Lung (tissue), 17 donors: ENCODE measurements at places on chromosomes 13 and 19. TPM values are rescaled to one million over a fixed set of nuclear protein-coding genes. Genes with fewer than 3 reads are reported as not detected.

- peaks cover 3% of the 10 kb centered on the region for H3K4me1 ChIP-seq
- peaks cover 10% of the 10 kb centered on the region for H3K36me3 ChIP-seq
- no peak overlapping the region for H3K27ac ChIP-seq
- H3K4me3 ChIP-seq = no peak overlapping the region
Observed at GRCh38 chr19:55301459-55302317, 17.9 kb downstream of the BRSK1 start.

DNA sequence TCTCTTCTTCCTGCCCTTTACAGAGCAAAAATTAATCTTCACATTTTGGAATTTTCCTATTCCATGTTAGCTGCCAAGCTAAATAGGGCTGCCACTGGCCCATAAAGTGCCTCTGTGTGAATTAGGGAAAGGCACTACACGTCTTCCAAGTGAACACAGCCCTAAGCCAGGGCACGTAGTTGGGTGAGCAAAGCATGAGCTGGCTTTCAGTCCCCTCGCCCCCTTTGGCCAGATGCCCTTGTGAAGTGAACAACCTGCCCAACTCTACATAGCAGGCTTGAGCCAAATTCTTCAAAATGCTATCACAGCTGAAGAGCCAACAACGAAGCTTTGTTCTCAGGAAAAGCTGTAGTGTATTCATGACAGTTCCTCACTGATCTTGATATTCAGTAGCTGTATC, 213.1 kb downstream of the OXGR1 start:
- no peaks in the 10 kb centered on the region for H3K4me1 ChIP-seq
- H3K4me3 ChIP-seq = no peak overlapping the region
- no peaks in the 10 kb centered on the region for H3K27me3 ChIP-seq
- H3K27ac ChIP-seq = no peak overlapping the region

- peak overlapping the region; percentile 82 for H3K27ac ChIP-seq
- peak; percentile 99 for DNase-seq
- H3K4me3 ChIP-seq = no peak overlapping the region
- peaks cover 12% of the 10 kb centered on the region for H3K4me1 ChIP-seq
- no peaks in the 10 kb centered on the region for H3K27me3 ChIP-seq
Observed at GRCh38 chr19:39372047-39372802, 18.7 kb downstream of the PAF1 start.

Gene FAM216B
- 36.3 TPM for total RNA-seq

DNA sequence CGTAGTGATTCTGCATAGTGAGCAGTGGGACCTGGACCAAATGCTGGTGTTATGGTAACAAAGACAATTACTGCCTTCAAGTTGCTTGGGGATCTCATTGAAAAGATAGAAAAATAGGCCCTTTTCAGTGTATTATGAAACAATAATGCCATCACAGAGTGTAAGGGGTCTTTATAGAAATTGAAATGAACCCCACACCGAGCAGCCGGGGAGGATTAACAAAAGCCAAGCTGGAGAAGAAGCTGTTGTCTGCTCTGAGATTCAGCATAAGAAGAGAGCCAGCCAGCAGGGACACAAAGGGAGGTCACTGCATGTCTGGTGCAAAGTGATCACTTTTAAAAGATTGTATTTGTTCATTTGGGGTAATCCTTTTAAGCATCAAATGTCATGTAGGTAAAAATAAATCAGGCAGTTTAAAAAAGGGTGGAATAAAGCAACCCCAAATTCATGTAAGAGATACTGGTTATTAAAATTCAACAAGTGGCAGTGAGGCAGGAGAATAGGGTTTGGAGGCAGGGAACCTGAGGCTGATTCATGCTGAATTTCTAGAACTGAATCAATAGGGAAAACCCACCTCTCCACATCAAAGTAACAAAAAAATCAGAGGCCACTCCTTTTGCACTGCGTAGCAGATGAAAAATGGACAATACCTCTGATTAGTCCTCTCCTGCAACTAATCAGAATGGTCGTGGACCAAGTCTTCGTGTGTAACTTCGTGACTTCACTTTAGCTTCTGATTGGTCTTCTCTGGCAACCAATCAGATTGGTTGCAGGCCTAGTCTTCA, 1548.3 kb upstream of the SLC10A2 start:
- DNase-seq = no peak
- no peak overlapping the region for H3K27ac ChIP-seq
- H3K4me3 ChIP-seq = no peak overlapping the region
- no peaks in the 10 kb centered on the region for H3K27me3 ChIP-seq
- H3K36me3 ChIP-seq = no peaks in the 10 kb centered on the region
- H3K4me1 ChIP-seq = no peaks in the 10 kb centered on the region

DNA sequence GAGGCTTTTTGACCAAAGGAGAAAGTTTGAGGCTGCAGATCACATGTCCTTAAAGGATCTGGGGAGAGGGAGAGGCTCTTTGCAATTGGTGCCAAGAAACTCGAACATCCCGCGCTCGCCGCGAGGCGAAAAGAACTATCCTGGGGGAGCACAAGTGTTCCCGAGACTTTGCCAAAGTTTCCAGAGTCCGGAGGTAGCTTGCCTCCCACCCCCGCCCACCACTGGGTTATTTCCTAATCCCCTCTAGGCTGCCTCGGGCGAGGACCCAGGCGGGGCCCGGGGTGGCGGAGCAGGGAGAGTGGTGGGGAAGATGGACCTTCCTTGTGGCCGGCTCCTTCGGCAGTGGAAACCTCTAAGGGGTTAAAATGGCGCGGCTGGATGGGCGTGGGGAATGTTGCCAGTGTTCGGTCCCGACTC, 114.5 kb downstream of the KCNRG start:
- no peaks in the 10 kb centered on the region for H3K4me1 ChIP-seq
- H3K4me3 ChIP-seq = peak overlapping the region; percentile 22
- no peak overlapping the region for H3K27ac ChIP-seq
- no peaks in the 10 kb centered on the region for H3K36me3 ChIP-seq
- DNase-seq = peak; percentile 49

Gene CCDC194
- total RNA-seq = not detected

- H3K4me1 ChIP-seq = no peaks in the 10 kb centered on the region
- H3K27me3 ChIP-seq = no peaks in the 10 kb centered on the region
- H3K36me3 ChIP-seq = no peaks in the 10 kb centered on the region
- H3K27ac ChIP-seq = no peak overlapping the region
Observed at GRCh38 chr19:40143612-40144011, 47.6 kb upstream of the MAP3K10 start.

DNA sequence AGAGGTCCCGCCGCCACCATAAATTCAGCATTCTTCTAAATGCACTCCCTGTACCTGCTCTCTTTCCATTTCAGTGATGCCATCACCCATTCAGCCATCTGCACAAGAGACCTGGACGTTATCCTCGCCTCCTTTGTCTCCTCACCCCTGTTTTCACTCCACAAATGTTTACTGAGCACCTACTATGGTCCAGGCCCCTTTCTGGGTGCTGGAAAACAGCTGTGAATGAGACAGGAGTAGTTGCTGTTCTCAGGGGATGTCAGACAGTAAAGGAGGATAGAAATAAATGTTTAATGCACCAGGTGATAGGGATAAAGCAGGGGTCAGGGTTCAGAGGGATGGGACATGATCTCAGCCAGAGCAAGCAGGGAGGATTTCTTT, 3.3 kb downstream of the AP1M1 start:
- no peak for DNase-seq
- H3K36me3 ChIP-seq = peaks cover 9% of the 10 kb centered on the region
- no peak overlapping the region for H3K4me3 ChIP-seq
- no peak overlapping the region for H3K27ac ChIP-seq
- no peaks in the 10 kb centered on the region for H3K27me3 ChIP-seq
- peaks cover 30% of the 10 kb centered on the region for H3K4me1 ChIP-seq

DNA sequence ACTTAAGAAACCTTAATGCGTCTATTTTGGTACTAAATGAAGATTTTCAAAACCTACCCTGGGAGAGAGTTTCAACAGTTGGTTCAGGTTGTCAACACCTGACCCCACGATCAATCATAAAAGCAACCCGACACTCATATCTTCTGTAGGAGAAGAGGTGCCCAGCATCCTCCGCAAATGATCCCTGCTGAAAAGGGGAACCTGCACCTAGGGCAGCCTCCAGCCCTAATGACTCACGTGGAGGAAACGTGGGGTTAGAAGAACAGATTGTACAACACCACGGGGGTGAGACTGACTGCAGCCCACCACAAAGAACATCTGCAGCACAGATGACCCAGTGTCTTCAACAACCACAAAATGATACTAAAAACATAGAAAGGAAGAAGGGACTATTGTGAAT, 116.3 kb downstream of the RAB20 start:
- no peaks in the 10 kb centered on the region for H3K4me1 ChIP-seq
- H3K27me3 ChIP-seq = no peaks in the 10 kb centered on the region
- no peak for DNase-seq
- H3K4me3 ChIP-seq = no peak overlapping the region
- no peak overlapping the region for H3K27ac ChIP-seq
- peaks cover 31% of the 10 kb centered on the region for H3K36me3 ChIP-seq

GRCh38 chr13:40961214-40961613, 57.9 kb downstream of the ELF1 start:
- no peak for DNase-seq
- H3K4me1 ChIP-seq = no peaks in the 10 kb centered on the region
- H3K36me3 ChIP-seq = peaks cover 13% of the 10 kb centered on the region
- H3K27me3 ChIP-seq = no peaks in the 10 kb centered on the region
- no peak overlapping the region for H3K27ac ChIP-seq

GRCh38 chr13:107590556-107590955, 624.8 kb downstream of the LIG4 start:
- no peak overlapping the region for H3K27ac ChIP-seq
- no peak overlapping the region for H3K4me3 ChIP-seq
- H3K27me3 ChIP-seq = no peaks in the 10 kb centered on the region
- H3K4me1 ChIP-seq = no peaks in the 10 kb centered on the region
- no peak for DNase-seq

DNA sequence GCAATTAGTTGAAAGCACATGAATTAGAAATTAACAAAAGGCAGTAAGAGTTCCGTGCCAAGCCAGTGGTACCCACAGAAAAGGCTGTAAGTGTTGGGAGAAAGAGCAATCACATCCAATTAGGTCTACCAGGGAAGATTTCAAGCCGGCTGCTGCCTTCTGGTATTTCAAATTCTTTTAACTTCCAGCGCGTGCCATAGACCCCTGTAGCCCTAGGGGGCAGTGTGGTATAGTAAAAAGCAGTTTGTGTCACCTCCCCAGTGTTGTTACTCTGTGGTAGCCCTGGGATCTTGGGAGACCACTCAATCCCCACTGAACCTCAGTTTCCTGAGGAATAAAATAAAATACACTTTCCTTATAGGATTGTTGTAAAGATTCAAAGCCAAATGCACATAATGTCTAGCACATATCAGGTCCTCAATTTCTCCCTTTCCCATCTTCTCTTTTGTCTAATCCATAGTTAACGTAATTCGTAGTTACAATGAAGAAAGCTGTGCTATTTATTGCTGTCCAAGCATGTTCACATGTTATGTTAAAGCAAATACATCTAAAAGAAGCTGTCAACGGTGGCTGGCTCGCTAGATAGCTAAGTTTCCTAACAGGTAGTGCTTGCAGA, 230.2 kb downstream of the TDRD3 start:
- H3K4me3 ChIP-seq = no peak overlapping the region
- DNase-seq = peak; percentile 26
- H3K27me3 ChIP-seq = no peaks in the 10 kb centered on the region
- no peaks in the 10 kb centered on the region for H3K4me1 ChIP-seq
